B cell (primary cell): ENCODE measurements at places on chromosomes 12 and 14. TPM values are rescaled to one million over a fixed set of nuclear protein-coding genes. Genes with fewer than 3 reads are reported as not detected.

Gene PRR4
- 1.0 and 1.9 TPM in 2 replicates for total RNA-seq

Gene SLC24A4
- not detected in 2 replicates for total RNA-seq

GRCh38 chr12:105384916-105385535 lies 54.5 kb downstream of the C12orf75 start:
- DNase-seq = no peak

DNA sequence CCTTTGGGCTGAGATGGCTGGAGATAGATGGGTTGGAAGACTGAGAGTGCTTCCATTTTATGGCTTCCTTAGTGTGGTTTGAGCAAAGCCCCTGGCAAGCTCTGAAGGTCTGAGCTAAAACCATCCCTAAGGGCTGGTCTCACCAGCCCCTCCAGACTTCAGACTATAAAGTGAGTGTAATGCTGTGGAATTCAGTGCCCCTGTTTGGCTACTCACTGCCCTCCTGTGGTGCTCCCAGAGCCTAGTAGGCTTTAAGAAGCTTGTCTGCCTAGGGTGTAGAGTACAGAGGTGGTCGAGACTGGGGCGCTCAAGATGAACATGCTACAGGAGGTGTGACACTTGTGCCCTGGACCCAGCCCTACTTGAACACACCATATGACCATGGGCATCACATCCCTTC lies 246.7 kb upstream of the FKBP4 start:
- no peak for DNase-seq

GRCh38 chr14:28298156-28298555 lies 468.4 kb upstream of the FOXG1 start:
- DNase-seq = no peak

DNA sequence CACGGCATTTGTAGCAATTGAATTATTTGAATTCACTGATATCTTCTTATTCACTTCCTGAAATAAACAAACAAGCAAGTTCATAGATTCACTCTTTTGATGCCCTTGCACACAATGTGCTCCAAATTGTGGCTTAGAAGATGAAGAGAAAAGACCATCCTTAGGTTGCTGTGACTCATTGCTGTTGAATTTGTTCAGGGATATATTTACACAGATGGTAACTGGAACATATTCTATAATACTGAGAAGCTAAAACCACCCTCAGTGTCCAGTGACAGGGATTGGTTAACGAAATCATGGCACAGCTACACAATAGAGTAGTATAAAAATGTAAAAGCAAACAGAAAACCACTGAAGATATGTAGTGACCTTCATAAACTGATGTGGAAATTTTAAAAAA lies 3.1 kb downstream of the PRB4 start:
- no peak for DNase-seq

DNA sequence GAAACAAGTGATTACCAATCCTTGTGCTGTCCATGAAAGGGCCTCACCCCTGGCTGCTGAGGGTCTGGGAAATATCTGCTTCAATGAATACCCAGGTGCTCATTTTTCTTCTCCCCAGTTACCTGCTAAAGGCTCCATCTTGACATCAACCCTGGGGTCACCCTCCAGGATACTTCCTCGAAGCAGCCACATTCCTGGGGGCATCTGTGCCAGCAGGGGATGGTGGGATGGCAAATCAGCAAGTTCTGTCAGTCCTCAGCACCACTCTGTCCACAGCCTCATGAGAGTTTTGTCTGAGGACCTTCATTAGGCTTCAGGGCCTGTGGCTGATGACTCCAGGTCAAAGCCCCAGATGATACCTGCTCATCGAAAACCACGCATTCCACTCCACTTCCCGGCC lies 124.8 kb downstream of the ZFP36L1 start:
- DNase-seq = no peak

DNA sequence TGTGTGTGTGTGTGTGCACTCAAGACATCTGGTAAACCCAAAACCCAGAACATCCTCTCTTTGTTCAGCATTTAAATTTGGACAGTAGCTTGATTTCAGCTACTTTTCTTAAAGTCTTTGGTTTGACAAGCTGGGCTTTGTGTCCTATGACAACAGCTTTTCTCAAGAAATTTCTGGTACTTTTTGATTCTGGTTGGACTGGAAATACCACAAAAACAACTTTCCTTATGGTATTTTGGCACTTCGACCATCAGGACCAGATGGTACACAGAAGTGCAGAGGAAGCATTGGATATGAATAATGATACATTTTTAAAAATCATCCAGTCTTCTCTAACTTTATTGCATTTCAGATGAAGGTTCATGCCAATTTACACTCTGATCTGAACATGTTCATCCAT lies 286.6 kb upstream of the FLRT2 start:
- DNase-seq = no peak

DNA sequence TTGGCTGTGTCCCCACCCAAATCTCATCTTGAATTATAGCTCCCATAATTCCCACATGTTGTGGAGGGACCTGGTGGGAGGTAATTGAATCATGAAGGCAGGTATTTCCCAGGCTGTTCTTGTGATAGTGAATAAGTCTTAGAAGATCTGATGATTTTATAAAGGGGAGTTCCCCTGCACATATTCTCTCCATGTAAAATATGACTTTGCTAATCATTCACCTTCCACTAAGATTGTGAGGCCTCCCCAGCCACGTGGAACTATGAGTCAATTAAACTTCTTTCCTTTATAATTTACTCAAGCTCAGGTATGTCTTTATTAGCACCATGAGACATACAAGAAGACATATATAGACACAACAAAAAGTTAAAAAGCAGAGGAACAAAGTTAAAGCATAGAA lies 120.0 kb downstream of the CPNE8 start:
- DNase-seq = no peak

DNA sequence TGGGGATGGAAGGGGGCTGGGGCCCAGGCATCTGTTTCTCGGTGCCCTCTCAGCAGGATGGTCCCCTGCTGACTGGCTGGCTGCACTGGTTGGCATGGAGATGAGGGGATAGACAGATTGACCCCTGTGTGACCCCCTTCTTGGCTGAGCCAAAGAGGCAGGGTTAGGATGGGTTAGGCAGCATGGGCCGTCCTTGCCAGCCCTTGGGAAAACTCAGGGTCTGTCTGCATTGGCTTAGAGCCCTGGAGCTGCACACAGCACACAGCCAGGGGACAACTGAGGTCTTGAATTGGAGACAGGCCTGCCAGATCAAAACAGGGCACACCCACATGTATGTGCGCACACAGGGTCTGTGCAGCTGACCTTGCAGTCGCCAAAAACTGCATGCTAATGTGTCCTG lies 11.2 kb upstream of the LRP1-AS start:
- no peak for DNase-seq

Gene ACVRL1
- not detected in 2 replicates for total RNA-seq

Gene SPIC
- total RNA-seq = not detected in 2 replicates

DNA sequence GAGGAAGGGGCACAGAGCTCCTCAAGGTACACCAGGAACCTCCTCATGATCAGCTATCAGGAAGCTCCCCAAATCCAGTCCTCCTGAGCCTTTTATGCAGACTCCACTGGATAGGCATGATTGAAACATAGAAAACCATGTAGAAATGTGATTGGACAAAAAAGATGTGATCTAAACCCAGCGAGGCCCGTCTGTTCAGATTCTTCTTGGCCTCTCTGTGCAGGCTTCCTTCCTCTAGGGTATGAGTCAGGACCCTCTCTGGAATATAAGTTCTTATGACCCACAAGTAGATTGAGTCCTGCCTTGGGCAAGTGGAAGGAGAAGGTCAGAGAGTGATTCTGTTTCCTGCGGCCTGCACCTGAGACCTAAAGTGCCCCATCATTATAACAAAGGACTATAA lies 166.3 kb downstream of the PHLDA1 start:
- no peak for DNase-seq

Gene FAR2
- total RNA-seq = not detected in 2 replicates

- no peak for DNase-seq
Observed at GRCh38 chr14:59349258-59349701, 115.9 kb downstream of the GPR135 start.

DNA sequence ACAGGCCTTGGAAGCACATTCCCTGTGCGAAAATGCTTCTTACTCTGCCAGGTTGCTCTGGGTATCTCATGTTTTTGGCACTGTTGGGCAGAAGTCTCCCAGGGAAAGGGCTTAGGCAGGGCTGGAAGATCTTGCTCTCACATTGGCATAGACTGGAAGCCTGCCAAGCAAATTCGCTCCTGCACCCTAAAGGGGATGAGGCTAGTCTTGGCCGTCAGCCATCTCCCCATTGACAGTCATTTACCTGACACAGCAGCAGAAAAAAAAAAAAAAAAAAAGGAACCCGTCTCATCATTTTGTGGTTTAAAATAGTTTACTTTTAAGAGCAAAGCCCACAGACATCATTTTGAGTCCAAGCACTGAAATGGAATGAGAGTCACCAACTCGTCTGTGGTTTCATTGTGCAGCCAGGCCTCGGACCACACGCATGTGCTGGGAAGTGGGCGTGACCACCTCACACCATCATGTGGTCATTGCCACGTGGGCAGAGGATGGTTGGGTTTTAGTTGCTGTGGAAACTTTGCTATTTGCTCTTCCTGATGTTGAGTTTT lies 84.8 kb downstream of the NRXN3 start:
- no peak for DNase-seq

Gene RERGL
- total RNA-seq = not detected in 2 replicates

Gene TSPAN8
- not detected in 2 replicates for total RNA-seq

- DNase-seq = no peak
Observed at GRCh38 chr12:104355630-104356029, 52.1 kb downstream of the EID3 start.

- DNase-seq = no peak
Observed at GRCh38 chr12:5459051-5459782, 27.3 kb downstream of the NTF3 start.

DNA sequence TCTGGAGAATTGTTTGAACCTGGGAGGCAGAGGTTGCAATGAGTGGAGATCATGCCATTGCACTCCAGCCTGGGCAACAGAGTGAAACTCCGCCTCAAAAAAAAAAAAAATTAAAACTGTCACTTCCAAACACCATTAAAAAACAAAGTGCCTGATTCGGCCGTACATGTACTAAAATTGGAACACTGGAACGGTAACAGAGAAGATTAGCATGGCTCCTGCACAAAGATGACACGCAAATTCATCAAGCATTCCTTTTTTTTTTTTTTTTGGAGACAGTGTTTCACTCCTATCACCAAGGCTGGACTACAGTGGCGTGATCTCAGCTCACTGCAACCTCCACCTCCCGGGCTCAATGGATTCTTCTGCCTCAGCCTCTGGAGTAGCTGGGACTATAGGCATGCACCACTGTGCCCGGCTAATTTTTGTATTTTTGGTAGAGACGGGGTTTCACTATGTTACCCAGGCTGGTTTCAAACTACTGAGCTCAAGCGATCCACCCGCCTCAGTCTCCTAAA lies 40.2 kb upstream of the SINHCAF start:
- no peak for DNase-seq

- no peak for DNase-seq
Observed at GRCh38 chr12:68825569-68826217, 17.7 kb downstream of the MDM2 start.

GRCh38 chr12:78037707-78038106 lies 207.0 kb downstream of the NAV3 start:
- no peak for DNase-seq

- DNase-seq = no peak
Observed at GRCh38 chr12:61452076-61452475, 808.1 kb upstream of the USP15 start.

DNA sequence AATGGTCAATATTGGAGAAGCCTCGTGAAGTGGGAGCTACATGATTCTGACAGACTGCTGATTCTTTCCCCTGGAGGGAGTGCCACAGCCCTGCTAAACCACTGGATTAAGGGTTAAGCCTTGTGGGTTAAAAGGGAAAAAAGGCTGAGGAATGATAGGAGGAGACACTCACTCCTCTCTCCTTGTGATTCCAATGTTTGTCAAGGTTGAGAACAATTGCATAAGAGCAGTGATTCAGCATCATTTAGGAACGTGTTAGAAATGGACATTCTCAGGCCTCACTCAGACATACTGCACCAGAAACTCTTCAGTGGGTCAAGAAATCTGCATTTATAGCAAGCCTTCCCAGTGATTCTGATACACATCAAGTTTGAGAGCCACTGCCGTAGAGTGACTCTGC lies 87.8 kb upstream of the GZMB start:
- DNase-seq = no peak

DNA sequence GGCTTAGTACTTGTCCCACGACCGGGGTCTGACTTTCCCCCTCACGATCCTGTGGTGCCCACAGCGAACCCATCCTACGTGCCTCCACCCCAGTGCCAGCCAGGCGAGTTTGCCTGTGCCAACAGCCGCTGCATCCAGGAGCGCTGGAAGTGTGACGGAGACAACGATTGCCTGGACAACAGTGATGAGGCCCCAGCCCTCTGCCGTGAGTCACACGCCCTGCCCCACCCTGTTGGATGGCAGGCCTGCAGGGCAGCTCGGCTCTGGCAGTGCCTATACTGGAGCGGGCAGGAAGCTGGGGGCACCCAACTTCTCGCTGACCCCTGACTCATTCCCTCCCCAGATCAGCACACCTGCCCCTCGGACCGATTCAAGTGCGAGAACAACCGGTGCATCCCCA lies 18.3 kb upstream of the LRP1-AS start:
- DNase-seq = no peak

DNA sequence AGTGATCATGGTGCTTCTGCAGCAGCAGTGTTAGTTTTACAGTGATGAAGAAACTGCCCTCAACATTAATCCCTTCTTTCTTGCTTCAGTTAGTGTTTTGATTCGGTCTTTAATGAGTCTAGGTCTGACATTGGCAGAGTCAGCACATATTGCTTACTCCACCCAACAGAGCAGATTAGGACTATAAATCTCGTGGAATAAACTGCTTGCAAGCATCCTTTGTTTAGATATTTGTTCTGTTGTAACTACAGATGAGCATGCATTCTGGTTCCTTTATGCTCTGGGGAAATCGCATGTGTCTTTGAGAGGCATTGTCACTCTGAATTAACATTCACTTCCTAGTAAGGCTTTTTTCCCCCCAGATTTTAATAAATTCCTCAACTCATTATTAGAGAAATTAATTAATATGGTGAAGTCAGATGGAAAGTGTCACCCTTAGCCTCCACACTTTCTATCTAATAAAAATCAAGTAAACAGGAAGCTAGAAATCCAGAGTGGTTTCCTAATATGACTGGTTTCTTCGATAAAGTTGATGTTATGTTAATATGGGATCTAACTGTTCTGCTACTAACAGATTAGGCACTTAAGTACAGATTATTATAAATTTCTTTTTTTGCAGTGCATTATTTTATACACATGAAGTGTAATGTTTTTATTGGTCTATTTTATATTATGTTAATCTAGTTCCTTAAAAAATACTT lies 86.2 kb upstream of the SSTR1 start:
- DNase-seq = no peak

- DNase-seq = no peak
Observed at GRCh38 chr12:7884689-7885088, 12.0 kb upstream of the SLC2A14 start.
